Osteoblast (primary cell): ENCODE measurements at places on chromosomes 3 and 15.

GRCh38 chr3:77456906-77457305, 417.0 kb downstream of the ROBO2 start:
- no peak for DNase-seq

GRCh38 chr3:177729956-177730681, 532.8 kb upstream of the TBL1XR1 start:
- peak; percentile 60 for DNase-seq

GRCh38 chr3:193261970-193262369, 20.9 kb downstream of the PLAAT1 start:
- no peak for DNase-seq

GRCh38 chr3:37985637-37986320, 4.8 kb upstream of the VILL start:
- peak; percentile 55 for DNase-seq

GRCh38 chr3:197495059-197495455, 60.7 kb downstream of the BDH1 start:
- no peak for DNase-seq

GRCh38 chr15:80512726-80513660, 108.8 kb downstream of the ARNT2 start:
- peak; percentile 32 for DNase-seq

- DNase-seq = peak; percentile 56
These were observed at the start of gene FGF12 for GRCh38 chr3:192727032-192727847. Gene FGF12 (minus strand): TSS chr3:192727541.

GRCh38 chr3:136351351-136351750, 101.2 kb downstream of the PCCB start:
- no peak for DNase-seq

DNA sequence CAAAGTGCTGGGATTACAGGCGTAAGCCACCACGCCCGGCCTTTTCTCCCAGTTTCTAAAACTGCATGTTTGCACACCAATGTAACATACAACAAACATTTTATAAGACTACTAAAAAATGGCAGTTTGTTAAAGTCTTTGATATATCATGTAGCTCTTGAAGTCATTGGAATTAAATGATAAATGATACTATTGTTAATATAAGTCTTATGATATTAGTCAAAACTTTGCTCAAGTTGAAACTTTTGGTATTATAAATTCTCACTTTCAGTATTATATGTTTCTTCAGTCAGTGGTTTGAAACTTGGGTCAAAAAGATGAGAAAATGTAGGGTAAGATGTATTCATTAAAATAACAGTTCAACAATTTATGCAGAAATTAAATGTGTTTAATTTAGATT, 117.6 kb upstream of the TBL1XR1 start:
- no peak for DNase-seq

DNA sequence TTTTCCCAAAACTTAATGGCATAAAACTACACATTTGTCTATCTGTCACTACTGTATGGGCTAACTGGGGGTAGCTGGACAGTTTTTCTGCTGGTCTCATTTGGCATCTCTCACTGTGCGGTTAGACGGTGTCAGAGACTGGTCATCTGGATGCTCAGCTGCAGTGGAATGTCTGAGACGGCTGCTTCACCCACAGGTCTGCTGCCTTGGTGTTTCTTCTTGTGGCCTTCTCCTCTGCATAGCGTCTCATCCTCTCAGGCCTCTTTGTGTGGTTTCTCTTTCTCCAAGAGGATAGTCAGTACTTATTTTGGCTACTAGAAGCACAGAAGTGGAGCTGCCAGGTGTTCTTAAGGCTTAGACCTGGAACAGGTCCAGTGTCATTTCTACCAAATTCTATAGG, 35.9 kb upstream of the GOLGA6L9 start:
- peak; percentile 0 for DNase-seq
